RPMI7951 (cell line): ENCODE measurements at places on chromosomes 6 and 20. TPM values are rescaled to one million over a fixed set of nuclear protein-coding genes. Genes with fewer than 3 reads are reported as not detected.

The TRIM26 gene
- total RNA-seq: 32.3 and 36.4 TPM in 2 replicates

The BMP2 gene
- total RNA-seq: 0.84 and 0.88 TPM in 2 replicates

The SLC16A10 gene
- 0.10 TPM in 1 of 2 replicates, not detected in the other for total RNA-seq

The CLIC5 gene
- 0.10 TPM in 1 of 2 replicates, not detected in the other for total RNA-seq

The TRDN gene
- total RNA-seq: not detected in 2 replicates

The MUC22 gene
- not detected in 2 replicates for total RNA-seq

The MATN4 gene
- 0.10 TPM in 1 of 2 replicates, not detected in the other for total RNA-seq

The SPTLC3 gene
- 11.4 and 16.6 TPM in 2 replicates for total RNA-seq

The TRIM40 gene
- not detected in 2 replicates for total RNA-seq

The MUC21 gene
- not detected in 2 replicates for total RNA-seq

The TFAP2D gene
- total RNA-seq: not detected in 2 replicates

The NHLRC1 gene
- total RNA-seq: 2.1 and 2.2 TPM in 2 replicates

The OR2H2 gene
- not detected in 2 replicates for total RNA-seq

The TRIM15 gene
- not detected in 2 replicates for total RNA-seq

The SEL1L2 gene
- not detected in 2 replicates for total RNA-seq

The RGS17 gene
- 3.2 and 4.4 TPM in 2 replicates for total RNA-seq

The MLN gene
- not detected in 2 replicates for total RNA-seq

The TUBE1 gene
- 23.1 and 24.5 TPM in 2 replicates for total RNA-seq

The CCR6 gene
- total RNA-seq: not detected in 2 replicates

The MRPS26 gene
- 84.9 and 122 TPM in 2 replicates for total RNA-seq

The PGC gene
- total RNA-seq: not detected in 2 replicates

The PSORS1C2 gene
- total RNA-seq: not detected in 2 replicates

The TFAP2B gene
- not detected in 2 replicates for total RNA-seq

The OR12D3 gene
- not detected in 2 replicates for total RNA-seq

The PTCRA gene
- not detected in 2 replicates for total RNA-seq

The RTF2 gene
- 142 and 177 TPM in 2 replicates for total RNA-seq

The SRMS gene
- not detected in 2 replicates for total RNA-seq

The RAD21L1 gene
- 0.98 and 1.4 TPM in 2 replicates for total RNA-seq

The CSNK2B gene
- 371 and 469 TPM in 2 replicates for total RNA-seq
